ENCODE measurements at places on chromosomes 1 and 21. TPM values are rescaled to one million over a fixed set of nuclear protein-coding genes. Genes with fewer than 3 reads are reported as not detected.
A peak's percentile ranks its signal among the peaks of the same experiment; 100 is the strongest.

- DNase-seq, result peak; percentile 11
Observed at GRCh38 chr1:157269656-157270375, 131.6 kb upstream of the ETV3 start.

GRCh38 chr1:22711071-22711470 lies 432 bp downstream of the EPHB2 start:
- DNase-seq, result no peak

Gene TPTE
- total RNA-seq, result not detected

- peak; percentile 51 for DNase-seq
Observed at GRCh38 chr1:204465546-204466415, 28.8 kb downstream of the PIK3C2B start.

Gene CHI3L1
- not detected for total RNA-seq

- DNase-seq, result no peak
Observed at GRCh38 chr1:58979677-58980076, 195.8 kb upstream of the JUN start.

DNA sequence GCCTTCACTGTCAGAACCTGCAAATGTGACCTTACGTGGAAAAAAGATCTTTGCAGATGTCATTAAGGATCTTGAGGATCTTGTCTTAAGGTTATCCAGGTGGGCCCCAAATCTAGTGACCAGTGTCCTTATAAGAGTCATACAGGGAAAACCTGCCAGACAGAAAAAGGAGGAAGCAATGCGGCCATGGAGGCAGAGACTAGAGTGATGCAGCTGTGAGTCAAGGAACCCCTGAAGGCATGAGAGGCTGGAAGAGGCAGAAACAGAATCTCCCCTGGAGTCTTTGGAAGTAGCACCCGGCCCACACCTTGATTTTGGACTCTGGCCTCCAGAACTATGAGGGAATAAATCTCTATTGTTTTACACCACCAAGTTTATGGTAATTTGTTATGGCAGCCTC lies 36.5 kb upstream of the DNASE2B start:
- no peak for DNase-seq

Gene C1orf141
- not detected for total RNA-seq

GRCh38 chr1:12275370-12275769 lies 45.5 kb downstream of the VPS13D start:
- peak; percentile 9 for DNase-seq

GRCh38 chr1:89064632-89065031 lies 376 bp downstream of the GBP1 start:
- DNase-seq, result no peak

DNA sequence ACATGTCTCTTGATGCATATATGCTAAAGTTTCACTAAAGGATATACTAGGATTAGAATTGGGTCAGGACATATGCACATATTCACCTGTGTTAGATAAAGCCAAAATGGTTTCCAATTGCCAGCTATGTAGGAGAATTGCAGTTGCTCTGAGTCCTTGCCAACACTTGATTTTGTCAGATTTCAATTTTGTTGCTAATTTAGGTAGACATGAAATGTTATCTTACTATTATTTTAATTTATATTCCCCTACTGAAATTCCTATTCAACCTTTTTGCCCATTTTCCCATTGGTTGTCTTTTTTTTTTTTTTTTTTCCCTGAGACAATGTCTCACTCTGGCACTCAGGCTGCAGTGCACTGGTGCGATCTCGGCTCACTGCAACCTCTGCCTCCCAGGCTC lies 13.4 kb downstream of the HDAC1 start:
- no peak for DNase-seq

Data from OCI-LY7 (cell line).